ENCODE measurements at places on chromosomes 7 and 10.

DNA sequence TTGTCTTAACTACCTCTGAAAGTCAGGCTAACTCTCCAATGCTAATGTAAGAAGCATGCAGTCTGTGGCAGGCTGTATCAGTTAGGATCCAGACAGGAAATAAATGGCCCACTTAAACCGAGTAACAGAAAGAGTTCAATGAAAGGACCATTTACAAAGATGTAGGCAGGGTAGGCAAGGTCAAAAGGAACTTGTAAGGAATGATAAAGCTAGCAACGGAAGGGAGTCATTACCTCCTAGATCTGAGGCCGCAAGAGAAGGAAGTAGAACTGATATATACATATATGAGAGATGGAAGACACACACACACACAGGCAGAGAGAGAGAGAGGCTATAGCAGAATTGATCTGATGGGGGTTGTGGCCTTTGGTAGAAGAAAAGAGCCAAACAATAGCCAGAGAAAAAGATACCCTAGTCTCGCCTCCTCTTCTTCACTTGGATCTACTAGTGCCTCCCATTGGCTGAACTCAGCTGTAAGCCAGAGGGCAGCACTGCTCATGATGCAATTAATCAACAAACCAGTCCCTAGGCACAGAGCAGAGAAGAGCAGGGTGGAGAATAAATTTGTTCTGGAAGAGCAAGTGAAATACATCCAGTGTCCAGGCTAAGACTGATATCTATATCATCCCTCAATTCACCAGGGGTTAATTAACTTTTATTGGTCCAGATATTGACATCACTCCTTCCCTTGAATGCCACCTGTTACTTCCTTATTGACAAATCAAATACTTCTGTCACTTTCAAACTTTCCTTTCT lies 91.2 kb downstream of the LSMEM1 start:
- no peak for DNase-seq

GRCh38 chr10:35502692-35503091 lies 102.4 kb upstream of the GJD4 start:
- no peak for DNase-seq

GRCh38 chr10:3287572-3288445 lies 115.2 kb upstream of the PITRM1 start:
- DNase-seq: no peak

DNA sequence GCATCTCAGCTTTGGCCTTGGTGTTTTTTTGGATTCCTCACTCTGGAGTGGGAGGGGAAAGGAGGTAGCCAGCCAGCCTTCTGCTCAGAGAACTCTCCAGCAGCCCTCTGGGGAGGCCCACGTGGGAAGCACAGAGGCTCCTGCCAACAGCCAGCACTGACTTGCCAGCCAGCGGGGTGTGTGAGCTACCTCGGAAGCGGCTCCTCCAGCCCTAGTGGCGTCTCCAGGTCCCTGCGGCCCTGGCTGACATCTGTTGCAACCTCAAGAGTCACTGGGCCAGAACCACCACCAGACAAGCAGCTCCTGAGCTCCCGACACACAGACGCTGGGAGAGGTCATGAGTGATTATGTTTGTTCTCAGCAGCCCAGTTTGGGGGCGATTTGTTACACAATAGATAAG lies 180.2 kb upstream of the FZD8 start:
- no peak for DNase-seq

DNA sequence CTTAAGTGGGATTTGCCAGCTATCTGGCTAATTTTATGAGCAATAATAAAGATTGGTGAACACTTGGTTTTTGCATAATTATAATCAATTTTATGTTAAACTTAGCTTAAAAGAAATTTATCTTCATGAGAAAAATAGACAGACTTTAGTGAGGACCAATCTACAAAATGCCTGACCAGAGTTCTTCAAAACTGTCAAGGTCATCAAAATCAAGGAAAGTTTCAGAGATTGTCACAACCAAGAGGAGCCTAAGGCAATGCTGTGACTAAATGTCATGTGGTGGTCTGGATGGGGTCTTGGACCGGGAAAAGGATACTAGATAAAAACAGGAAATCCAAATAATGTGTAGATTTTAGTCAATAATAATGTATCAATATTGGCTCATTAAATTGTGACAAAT lies 17.7 kb upstream of the FAM170B start:
- no peak for DNase-seq

GRCh38 chr10:22429146-22429545 lies 83.8 kb downstream of the SPAG6 start:
- DNase-seq: no peak

- no peak for DNase-seq
These were observed 104.3 kb downstream of the CLEC2L start for GRCh38 chr7:139627831-139628230.

GRCh38 chr10:66678521-66678920 lies 247.3 kb upstream of the LRRTM3 start:
- DNase-seq: no peak

DNA sequence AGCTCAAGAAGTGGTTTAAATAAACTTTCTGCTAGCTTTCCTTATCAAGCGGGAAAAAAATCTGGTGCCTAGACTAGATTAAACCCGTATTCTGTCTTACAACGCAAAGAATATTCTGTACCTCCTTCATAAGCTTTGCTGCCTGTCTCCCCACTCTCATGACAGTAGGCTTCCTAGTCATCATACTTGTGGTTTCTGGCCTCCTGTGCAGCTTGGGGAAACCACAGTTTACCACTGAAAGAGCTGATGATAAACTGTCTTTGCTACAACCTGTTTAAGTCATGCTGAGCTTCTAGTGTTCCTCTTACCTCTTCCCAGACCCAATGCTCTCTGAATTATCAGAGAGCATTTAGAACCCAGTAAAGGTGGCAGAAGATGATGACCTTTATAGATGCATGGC lies 55.0 kb downstream of the PODXL start:
- no peak for DNase-seq

- no peak for DNase-seq
These were observed 100.5 kb downstream of the CREB5 start for GRCh38 chr7:28512668-28513440.
